Activated naive CD8-positive, alpha-beta T cell treated with anti-CD3 and anti-CD28 coated beads, Interleukin-2, amount 50 U/mL, for 24 hours (primary cell): ENCODE measurements at places on chromosomes 2 and 18.
A peak's percentile ranks its signal among the peaks of the same experiment; 100 is the strongest.

GRCh38 chr2:220478305-220479058 lies 851.1 kb downstream of the SLC4A3 start:
- no peaks in the 10 kb centered on the region for H3K27me3 ChIP-seq
- H3K4me3 ChIP-seq = no peak overlapping the region
- DNase-seq = no peak

GRCh38 chr2:190838492-190838910 lies 42.1 kb upstream of the GLS start:
- DNase-seq = peak; percentile 47
- H3K4me3 ChIP-seq = no peak overlapping the region
- H3K4me1 ChIP-seq = peaks cover 49% of the 10 kb centered on the region
- peaks cover 2% of the 10 kb centered on the region for H3K27me3 ChIP-seq
- H3K36me3 ChIP-seq = peaks cover 6% of the 10 kb centered on the region

DNA sequence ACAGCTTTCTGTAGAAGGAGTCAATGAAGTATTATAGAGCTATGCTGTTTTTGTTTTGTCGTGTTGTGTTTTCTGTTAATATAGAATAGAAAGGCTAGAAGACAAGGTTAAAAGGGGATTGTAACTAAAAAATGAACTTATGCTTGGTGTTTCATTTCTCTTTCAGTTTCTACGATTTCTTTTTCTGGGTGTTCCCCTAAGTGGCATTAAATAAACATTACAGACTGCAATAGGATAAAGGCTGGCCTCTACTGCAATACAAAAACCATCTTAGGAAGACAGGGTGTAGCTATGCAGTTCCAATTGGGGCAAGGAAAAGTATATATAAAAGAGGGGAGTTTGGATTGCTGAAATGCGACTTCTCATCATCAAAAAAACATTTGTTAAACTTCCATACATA lies 1609.7 kb upstream of the ACVR2A start:
- no peak for DNase-seq
- H3K36me3 ChIP-seq = no peaks in the 10 kb centered on the region
- no peak overlapping the region for H3K27ac ChIP-seq

- H3K4me3 ChIP-seq = no peak overlapping the region
- H3K4me1 ChIP-seq = peaks cover 10% of the 10 kb centered on the region
- peak overlapping the region; percentile 43 for H3K27ac ChIP-seq
Measured at GRCh38 chr18:10391506-10391905, 62.9 kb upstream of the APCDD1 start.

DNA sequence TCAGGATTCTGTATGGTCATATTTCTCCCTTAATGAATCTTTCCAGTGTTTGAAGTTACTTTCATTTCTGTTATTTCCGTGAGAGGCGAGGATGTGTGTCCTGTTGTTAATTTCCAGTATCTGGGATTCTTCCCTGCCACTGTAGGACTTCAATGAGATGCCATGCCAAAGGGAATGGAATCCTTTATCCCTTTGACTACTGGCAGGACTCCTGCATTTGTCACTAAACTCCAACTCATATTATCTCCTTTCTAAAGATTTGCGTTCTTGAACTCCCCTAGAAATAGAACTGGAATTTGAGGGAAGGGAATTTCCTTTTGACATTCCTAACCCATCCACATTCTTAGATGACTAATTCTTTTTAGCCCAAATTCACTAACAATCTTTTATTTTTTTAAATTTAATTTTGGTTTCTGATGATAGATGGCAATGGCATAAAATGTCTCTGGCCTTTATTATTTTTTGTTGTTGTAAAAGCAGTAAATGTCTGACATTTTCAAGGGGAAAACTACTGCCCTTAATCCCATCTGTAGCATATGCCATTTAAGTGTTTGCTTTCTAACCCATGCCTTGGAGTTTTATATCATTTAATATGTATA lies 87.8 kb upstream of the EML6 start:
- peak overlapping the region; percentile 76 for H3K27ac ChIP-seq
- no peaks in the 10 kb centered on the region for H3K27me3 ChIP-seq
- peaks cover 30% of the 10 kb centered on the region for H3K36me3 ChIP-seq
- DNase-seq = no peak
- no peak overlapping the region for H3K4me3 ChIP-seq

DNA sequence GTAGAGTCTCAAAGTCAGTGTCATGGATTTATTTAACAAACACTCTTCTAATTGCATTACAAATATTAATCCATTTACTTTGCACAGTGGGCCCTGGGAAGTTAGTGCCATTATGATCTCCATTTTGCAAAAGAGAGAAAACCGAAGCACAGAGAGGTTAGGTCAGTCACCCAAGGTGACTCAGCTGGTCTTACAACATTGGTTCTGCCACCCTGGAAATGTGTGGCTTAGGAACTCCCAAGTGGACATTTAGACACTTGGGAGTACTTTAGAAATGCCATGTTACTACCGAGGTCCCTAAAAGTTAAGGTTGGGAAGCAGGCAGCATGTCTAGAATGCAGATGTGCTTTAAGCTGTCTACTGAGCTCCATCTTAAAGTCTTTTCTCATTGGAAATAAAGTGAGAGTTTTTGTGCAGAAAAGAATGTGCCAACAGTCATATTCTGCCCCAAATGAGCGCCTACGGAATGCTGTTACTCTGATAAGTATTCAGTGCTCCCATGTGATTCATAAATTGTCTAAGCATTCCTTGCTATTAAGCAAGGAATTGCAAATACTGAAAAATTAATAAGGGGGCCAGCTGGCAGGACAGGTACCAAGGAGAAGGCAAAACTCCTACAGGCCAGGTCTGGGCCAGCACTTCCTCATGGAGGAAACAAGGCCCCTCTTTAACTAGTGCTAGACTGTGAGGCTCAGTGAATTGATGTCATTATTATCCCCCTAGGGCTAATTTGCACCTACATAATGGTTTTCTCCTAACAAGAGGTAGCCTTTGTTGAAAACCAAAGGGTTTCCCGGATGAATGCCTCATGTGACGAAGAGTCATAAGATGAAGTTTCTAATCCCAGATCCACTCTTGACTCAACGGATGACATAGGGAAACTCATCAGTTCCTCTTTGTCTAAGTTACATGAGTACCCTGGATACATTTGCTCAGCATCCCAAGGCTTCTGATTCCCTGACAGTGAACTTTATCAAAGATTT lies 16.3 kb downstream of the NRP2 start:
- H3K4me1 ChIP-seq = peaks cover 32% of the 10 kb centered on the region
- H3K36me3 ChIP-seq = no peaks in the 10 kb centered on the region
- no peak overlapping the region for H3K4me3 ChIP-seq
- peaks cover 2% of the 10 kb centered on the region for H3K27me3 ChIP-seq
- no peak for DNase-seq
- no peak overlapping the region for H3K27ac ChIP-seq

DNA sequence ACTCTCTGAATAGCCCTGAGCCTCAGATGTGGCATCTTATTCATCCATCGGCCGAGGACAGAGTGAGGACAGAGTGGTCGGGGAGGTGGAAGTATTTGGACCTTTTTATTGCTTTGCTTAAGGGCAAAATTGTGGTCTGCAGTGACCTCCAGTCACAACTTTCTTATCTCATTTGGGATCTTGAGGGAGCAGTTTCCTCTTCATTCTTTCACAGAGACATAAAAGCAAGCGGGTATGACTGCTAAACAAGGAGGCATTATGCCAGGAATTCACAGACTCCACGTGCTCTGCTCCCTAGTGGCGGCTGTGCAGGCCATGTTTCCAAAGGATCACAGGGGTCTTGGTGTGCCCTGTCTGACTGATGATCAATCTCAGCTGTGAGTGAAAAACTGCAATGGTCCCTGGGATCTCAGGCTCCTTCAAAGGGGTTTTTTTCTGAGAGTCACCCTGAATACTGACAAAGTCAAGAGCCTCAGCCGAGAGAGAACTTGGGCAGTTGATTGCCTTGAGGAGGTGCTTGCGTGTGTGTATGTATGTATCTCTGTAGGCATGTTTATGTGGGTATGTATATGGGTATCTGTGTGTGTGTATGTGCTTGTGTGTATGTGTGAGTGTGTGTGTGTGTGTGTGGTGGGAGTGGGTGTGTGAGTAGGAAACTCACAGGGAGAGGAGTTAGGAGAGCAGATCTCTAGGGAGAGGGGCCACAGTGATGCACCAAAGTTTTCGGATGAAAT lies 47.7 kb downstream of the RAPGEF4 start:
- no peak overlapping the region for H3K4me3 ChIP-seq
- H3K27ac ChIP-seq = no peak overlapping the region
- H3K4me1 ChIP-seq = no peaks in the 10 kb centered on the region
- no peaks in the 10 kb centered on the region for H3K36me3 ChIP-seq
- H3K27me3 ChIP-seq = peaks cover 10% of the 10 kb centered on the region

GRCh38 chr2:202639231-202639630 lies 4.5 kb downstream of the FAM117B start:
- H3K36me3 ChIP-seq = no peaks in the 10 kb centered on the region
- peak overlapping the region; percentile 85 for H3K4me3 ChIP-seq
- peaks cover 58% of the 10 kb centered on the region for H3K4me1 ChIP-seq
- no peaks in the 10 kb centered on the region for H3K27me3 ChIP-seq
- H3K27ac ChIP-seq = peak overlapping the region; percentile 90
- no peak for DNase-seq

DNA sequence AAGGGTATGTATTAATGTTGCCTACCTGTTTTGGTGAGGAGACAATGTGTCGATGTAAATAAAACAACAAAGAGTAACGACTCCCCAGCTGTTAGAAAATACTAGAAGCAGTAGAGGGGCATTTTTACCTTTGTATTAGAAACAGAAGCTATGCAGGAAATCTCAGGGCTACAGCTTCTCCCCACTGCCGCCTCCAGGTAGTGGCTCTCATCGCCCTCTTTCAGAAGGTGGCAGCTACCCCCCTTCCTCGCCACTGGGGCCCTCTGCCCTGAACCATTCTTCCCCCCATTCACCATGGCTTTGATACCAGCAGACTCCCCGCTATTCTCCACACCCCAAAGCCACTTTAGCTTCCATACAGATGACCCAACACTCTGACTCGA lies 6.7 kb downstream of the PLA2R1 start:
- no peak overlapping the region for H3K4me3 ChIP-seq
- H3K27ac ChIP-seq = no peak overlapping the region
- H3K4me1 ChIP-seq = no peaks in the 10 kb centered on the region
- H3K36me3 ChIP-seq = no peaks in the 10 kb centered on the region

- H3K27me3 ChIP-seq = peaks cover 5% of the 10 kb centered on the region
- no peaks in the 10 kb centered on the region for H3K36me3 ChIP-seq
- no peaks in the 10 kb centered on the region for H3K4me1 ChIP-seq
Measured at GRCh38 chr18:11251891-11252270, 102.5 kb upstream of the PIEZO2 start.

- H3K4me1 ChIP-seq = no peaks in the 10 kb centered on the region
- no peaks in the 10 kb centered on the region for H3K27me3 ChIP-seq
- H3K27ac ChIP-seq = no peak overlapping the region
- H3K36me3 ChIP-seq = peaks cover 85% of the 10 kb centered on the region
- no peak for DNase-seq
Measured at GRCh38 chr18:79738041-79738461, 58.4 kb downstream of the CTDP1 start.

- no peak overlapping the region for H3K27ac ChIP-seq
- DNase-seq = no peak
- no peaks in the 10 kb centered on the region for H3K36me3 ChIP-seq
- no peaks in the 10 kb centered on the region for H3K4me1 ChIP-seq
Measured at GRCh38 chr2:242056026-242056425, 186.5 kb downstream of the RTP5 start.

- DNase-seq = no peak
- no peaks in the 10 kb centered on the region for H3K4me1 ChIP-seq
- H3K36me3 ChIP-seq = no peaks in the 10 kb centered on the region
- H3K27me3 ChIP-seq = no peaks in the 10 kb centered on the region
- no peak overlapping the region for H3K27ac ChIP-seq
Measured at GRCh38 chr2:188349019-188349418, 57.3 kb downstream of the GULP1 start.

DNA sequence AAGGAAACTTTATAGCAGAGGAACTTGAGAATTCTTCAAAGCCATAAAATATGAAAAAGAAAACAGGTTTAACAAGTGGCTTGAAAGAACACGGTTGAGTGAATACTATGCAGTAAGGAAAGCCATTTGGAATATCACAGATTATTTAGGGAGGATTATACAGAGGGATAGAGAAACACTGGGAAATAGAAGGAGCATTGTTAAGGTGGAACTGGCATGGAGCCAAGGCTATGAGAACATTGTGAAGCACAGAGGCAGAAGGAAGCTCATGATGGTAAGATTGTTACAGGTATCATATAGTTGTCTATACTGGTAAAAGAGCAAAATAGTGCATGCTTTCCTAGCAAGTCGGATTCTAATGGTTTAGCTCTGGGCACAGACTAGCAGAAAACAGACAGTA lies 87.1 kb downstream of the SS18 start:
- no peaks in the 10 kb centered on the region for H3K4me1 ChIP-seq
- H3K27ac ChIP-seq = no peak overlapping the region
- no peaks in the 10 kb centered on the region for H3K27me3 ChIP-seq
- no peak overlapping the region for H3K4me3 ChIP-seq
- no peak for DNase-seq

DNA sequence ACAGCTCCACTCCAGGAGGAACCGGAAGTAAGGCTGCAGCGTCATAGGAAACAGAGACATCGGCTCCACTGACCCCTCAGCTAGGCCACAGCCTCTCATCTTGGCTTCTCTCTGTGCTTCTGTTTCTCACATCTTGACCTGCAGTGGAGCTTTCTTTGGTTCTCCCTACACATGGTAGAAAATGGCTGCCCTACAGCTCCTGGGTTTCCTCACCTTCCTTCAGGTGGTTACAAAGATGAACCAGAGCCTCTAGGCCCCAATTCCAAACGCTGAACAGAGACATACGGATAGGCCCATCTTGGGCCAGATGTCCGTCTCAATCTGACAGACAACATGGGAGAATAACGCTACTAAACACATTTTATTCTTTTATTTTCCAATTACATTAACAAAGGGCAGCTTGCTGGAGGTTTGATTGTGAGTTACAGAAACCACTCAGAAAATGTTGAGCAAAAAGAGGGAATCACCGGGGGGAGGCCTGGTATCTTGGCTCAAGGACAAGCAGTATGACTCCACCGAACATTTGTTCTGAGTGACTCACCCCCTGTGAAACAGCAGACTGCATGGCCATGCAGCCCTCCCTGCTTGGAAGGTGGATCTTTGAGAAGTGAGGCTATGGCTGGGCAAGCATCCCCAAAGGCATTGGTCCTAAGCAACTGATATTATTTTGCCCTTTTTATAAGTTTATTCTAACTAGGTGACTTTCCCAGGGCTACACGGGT lies 303.5 kb downstream of the CDCA7 start:
- no peak overlapping the region for H3K27ac ChIP-seq
- H3K4me3 ChIP-seq = no peak overlapping the region
- H3K4me1 ChIP-seq = no peaks in the 10 kb centered on the region
- H3K36me3 ChIP-seq = no peaks in the 10 kb centered on the region
- H3K27me3 ChIP-seq = peaks cover 13% of the 10 kb centered on the region

- no peaks in the 10 kb centered on the region for H3K36me3 ChIP-seq
- peak overlapping the region; percentile 41 for H3K27ac ChIP-seq
Measured at GRCh38 chr2:207632575-207633493, 7.6 kb upstream of the METTL21A start.

DNA sequence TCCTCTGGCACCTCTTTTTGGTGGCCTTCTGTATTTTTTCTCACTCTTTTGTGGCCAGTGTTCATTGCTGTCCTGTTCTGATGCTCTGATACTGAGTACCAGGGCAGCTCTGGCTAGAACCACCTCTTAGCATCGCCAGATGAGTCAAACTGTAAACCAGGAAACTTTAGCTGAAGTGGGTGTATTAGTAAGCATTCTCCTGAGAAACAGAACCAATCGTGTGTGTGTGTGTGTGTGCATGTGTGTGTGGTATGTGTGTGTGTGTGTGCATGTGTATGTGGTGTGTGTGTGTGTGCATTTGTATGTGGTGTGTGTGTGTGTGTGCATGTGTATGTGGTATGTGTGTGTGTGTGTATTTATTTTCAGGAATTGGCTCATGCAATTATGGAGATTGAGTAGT lies 166.3 kb upstream of the SKOR2 start:
- no peak for DNase-seq
- H3K36me3 ChIP-seq = no peaks in the 10 kb centered on the region
- no peaks in the 10 kb centered on the region for H3K4me1 ChIP-seq
- H3K4me3 ChIP-seq = no peak overlapping the region
